AML-193 (cell line): ENCODE measurements at places on chromosomes 6 and 20.

- no peak for DNase-seq
Observed at GRCh38 chr20:63394069-63394919, 33.1 kb upstream of the CHRNA4 start.

GRCh38 chr6:151690303-151690702 lies 117.2 kb upstream of the ESR1 start:
- DNase-seq: peak; percentile 81

DNA sequence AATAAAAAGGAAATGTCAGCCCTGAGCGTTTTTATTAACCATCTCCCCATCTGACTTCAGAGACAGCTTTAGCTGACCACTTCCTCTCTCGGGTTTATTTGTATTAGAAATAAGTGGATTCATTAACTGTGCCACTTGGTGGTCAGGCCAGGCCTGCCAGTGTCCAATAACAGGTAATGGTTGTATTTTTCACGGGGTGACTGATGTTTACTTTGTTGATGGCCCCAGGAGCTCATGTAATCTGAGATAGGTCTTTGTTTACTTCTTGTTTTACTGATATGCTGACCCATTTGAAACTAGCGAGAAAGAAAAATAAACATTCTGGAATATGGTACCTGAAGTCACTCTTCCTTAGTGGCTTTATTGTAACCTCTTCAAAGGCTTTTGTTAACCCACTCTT lies 504.3 kb upstream of the SLC35B3 start:
- DNase-seq: no peak

GRCh38 chr6:35718911-35719381 lies 17.9 kb upstream of the ARMC12 start:
- no peak for DNase-seq

DNA sequence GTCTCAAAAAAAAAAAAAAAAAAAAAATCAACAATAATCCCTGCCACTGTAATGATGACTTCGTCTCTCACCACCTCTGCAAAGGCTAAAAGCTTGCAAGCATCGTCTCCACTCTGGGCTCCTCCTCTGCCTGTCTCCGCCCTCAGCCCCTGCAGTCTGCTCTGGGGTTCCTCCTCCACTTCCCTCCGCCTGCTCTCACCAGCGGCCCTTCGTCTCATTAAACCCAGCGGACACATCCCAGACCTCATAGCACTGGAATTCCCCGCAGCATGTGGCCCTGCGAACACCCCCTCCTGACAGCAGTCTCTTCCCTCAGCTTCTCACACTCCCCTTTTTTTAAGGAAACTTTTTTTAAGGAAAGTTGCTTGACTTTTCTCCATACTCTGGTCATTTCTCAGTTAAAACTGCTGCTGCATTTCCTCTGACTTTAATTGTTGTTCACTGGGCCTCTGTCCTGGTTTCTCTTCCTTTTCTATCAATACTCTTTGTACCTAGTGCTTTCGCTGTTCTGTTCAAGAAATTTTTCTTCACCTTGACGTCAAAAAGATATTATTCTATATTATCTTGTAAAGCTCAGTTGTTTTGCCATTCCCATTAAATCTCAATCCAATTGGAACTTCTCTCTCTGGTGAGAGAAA lies 70.9 kb upstream of the PLEKHG1 start:
- no peak for DNase-seq

DNA sequence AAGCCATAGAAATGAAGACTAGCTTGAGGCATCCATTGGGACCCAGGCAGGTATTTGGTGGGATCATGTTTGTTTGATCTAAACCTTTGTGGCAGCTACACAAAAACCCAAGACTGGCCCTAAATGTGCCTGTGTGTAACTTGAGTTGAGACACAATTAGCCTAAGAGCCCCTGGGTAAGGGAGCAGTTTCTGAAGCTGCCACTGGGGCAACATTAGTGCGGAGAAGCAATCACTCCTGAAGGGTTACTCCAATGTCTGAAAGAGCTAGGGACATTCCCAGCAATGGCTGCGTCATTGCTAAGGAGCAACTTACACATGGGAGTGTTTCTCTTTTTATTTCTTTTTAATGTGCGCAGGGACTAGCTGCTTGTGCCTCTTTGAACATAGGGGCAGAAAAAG lies 67.9 kb upstream of the EEF1E1 start:
- no peak for DNase-seq

DNA sequence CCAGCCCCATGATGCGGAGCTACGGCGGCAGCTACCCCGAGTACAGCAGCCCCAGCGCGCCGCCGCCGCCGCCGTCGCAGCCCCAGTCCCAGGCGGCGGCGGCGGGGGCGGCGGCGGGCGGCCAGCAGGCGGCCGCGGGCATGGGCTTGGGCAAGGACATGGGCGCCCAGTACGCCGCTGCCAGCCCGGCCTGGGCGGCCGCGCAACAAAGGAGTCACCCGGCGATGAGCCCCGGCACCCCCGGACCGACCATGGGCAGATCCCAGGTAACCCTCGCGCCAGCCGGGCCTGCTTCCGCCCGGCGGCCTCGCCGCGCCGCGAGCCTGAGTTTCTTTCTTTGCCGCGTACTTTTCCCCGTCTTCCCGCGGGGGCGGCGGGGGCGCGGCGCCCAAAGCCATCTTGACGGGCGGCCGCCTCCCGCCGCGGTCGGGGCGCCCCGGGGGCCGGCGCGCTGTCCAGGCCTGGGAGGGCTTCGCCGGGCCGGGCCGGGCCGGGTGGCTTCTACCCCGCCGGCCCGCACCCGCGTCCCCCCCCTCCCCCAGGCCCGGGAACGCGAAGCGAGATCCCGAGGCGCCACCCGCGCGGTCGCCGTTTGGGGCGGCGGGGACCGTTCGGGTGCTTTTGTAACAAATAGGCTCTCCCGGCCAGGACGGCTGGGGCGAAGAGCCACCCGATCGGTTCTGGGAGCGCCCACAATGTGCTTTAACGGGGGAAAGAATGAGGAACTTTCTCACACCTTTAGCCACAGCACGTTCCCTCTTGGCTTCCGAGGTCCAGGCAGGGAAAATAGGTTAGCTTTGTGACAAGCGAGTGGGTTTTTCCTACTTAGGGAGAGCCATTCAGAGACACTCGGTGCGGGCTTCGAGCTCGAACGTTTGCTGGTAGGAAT lies 2.3 kb downstream of the ARID1B start:
- DNase-seq: peak; percentile 18

- no peak for DNase-seq
Observed at GRCh38 chr6:150866991-150867501, 1.5 kb downstream of the MTHFD1L start.
